CD8-positive, alpha-beta memory T cell (primary cell): ENCODE measurements at places on chromosomes 12 and 14. TPM values are rescaled to one million over a fixed set of nuclear protein-coding genes. Genes with fewer than 3 reads are reported as not detected.

MDM2 gene
- total RNA-seq = 237 TPM

NTN4 gene
- not detected for total RNA-seq

DNA sequence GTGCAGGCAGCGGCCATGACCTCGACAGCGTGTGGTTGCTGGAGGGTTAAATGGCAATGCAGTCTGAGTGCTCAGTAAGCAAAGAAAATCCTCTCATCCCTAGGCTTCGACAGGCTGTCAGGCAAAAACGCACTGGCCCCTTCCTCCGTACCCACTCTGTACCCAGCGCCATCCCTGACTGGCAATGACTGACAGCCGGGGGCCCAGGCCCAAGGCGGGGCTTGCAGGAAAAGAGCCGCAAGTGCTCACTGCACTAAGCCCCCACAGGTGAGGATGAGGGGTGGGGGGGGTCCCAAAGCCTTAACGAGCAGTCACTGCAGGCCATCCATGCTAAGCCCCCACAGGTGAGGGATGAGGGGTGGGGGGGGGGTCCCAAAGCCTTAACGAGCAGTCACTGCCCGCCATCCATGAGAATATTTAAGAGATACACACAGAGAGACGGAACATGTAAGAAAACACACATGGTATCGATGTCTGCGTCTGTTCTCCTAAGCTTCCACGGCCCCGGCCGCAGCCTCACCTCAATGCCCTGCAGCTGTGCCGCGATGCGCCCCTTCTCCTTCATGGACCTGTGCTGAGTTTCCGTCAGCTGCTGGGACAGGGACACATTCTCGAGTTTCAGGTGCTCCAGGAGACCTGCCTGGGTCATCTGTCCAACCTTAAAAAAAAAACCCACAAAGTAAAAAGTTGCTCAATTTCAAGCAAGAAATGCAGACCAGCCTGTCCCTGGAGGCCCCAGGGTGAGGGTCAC, 30.7 kb downstream of the GOLGA3 start:
- H3K36me3 ChIP-seq = peaks cover 48% of the 10 kb centered on the region
- no peak overlapping the region for H3K27ac ChIP-seq
- H3K27me3 ChIP-seq = no peaks in the 10 kb centered on the region
- no peaks in the 10 kb centered on the region for H3K4me1 ChIP-seq
- DNase-seq = no peak

TPH2 gene
- total RNA-seq = not detected

FGF6 gene
- total RNA-seq = not detected

DNA sequence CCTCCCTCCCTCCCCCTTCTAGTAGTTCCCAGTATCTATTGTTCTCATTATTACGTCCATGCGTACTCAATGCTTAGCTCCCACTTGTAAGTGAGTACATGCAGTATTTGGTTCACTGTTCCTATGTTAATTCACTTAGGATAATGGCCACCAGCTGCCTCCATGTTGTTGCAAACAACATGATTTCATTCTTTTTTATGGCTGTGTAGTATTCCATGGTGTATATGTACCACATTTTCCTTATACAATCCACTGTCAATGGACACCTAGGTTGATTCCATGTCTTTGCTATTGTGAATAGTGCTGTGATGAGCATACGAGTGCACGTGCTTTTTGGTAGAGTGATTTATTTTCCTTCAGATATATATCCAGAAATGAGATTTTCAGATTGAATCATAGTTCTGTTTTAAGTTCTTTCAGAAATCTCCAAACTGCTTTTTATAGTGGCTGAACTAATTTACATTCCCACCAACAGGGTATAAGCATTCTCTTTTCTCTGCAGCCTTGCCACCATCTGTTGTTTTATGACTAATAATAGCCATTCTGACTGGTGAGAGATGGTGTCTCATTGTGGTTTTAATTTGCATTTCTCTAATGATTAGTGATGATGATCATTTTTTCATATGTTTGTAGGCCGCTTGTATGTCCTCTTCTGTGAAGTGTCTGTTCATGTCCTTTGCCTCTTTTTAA, 17.9 kb upstream of the CLEC7A start:
- H3K4me1 ChIP-seq = no peaks in the 10 kb centered on the region
- no peak overlapping the region for H3K4me3 ChIP-seq
- H3K36me3 ChIP-seq = no peaks in the 10 kb centered on the region
- no peak for DNase-seq

GRCh38 chr12:102955926-102956737, 1.3 kb upstream of the ASCL1 start:
- no peak overlapping the region for H3K27ac ChIP-seq
- peaks cover 21% of the 10 kb centered on the region for H3K27me3 ChIP-seq
- H3K36me3 ChIP-seq = no peaks in the 10 kb centered on the region
- H3K4me1 ChIP-seq = no peaks in the 10 kb centered on the region

GRCh38 chr14:76778546-76779215, 17.4 kb downstream of the VASH1 start:
- H3K4me3 ChIP-seq = no peak overlapping the region
- H3K4me1 ChIP-seq = peaks cover 9% of the 10 kb centered on the region
- no peak overlapping the region for H3K27ac ChIP-seq
